ENCODE measurements at places on chromosomes 7 and 10.
A peak's percentile ranks its signal among the peaks of the same experiment; 100 is the strongest.

GRCh38 chr7:96663457-96663856, 46.2 kb downstream of the SEM1 start:
- no peak for DNase-seq

DNA sequence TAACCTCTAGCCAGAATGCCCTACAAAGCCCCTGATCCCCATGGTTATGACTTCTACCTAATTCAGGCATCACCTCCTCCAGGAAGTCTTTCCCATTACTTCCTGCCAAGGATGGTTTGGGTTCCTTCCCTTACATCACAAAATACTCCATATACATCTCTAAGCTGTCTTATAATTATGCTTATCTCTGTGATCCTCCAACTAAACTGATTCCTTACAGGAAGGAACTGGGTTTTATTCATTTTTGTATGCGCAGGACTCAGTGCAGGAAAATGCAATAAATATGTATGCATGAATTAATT, 41.3 kb downstream of the PIP4K2A start:
- DNase-seq = no peak

DNA sequence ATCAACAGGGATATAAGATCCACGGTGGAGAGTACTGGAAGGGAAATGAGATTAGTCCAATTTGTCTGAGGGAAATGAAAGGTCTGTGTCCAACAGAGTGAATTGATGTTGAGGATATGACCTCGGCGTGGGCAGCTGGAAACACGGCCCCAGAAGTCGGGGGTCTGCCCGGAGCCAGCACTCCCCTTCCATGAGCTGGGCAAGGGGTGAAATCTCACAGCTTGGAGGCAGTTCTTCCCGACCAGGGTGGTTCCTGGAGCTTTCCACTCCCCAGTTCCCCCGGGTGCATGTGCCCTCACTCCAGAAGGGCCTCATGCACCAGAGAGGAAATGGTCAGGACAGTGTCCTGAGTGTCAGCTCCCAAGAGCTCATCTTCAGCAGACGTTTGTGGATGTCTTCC, 264.7 kb upstream of the PPP2R2D start:
- DNase-seq = no peak

DNA sequence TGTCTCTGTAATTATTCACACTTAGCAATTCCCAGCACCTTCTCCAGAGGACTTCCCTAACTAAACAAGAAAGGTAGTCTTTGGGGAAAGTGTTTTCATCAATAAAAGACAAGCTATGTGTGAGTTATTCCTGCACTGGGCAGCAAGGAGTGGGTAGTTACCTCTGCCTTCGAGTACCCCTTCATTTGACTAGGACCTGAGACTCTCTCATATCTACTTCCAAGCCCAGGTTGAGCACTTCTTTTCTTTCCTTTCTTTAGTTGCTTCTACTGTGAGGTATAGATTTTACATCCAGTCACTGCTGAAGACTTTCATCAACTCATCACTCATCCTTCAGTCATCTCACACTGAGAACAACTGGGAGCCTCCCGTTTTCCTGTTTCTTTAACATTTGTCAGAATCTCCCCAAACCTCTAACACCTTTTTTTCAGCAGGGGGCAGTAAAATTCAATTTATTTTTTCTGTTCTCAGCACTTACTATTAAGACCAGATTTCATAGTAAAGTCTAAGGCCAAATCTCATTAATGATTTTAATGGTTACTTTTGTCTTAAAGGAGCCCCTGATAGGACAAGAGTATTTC, 80.1 kb upstream of the PRSS1 start:
- peak; percentile 8 for DNase-seq

DNA sequence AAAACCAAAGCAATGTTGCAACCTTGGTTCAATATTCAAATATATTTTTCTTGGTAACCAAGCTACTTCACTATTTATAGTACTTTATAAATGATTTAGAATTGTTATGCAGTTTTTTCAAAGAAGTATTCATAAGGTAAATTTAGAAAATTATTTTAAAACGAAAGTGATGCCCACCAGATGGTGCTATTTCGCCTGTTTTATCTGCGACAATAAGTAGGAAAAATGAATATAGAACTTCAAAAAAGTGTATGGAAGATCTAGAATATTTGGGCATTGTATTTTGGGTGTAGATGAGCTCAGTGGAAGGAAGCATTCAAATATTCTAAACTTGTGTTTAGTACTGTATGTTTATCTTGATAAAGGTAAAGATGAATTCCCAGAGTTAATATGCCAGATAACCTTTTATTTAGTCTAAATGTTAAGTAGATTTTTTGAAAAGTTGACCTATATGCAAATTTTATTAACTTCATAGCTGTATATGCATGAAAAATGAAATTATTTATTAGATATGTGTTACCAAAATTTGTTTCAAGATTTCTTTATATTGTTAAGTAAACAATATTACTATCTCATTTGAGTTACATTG, 93.2 kb downstream of the ADK start:
- DNase-seq = no peak

DNA sequence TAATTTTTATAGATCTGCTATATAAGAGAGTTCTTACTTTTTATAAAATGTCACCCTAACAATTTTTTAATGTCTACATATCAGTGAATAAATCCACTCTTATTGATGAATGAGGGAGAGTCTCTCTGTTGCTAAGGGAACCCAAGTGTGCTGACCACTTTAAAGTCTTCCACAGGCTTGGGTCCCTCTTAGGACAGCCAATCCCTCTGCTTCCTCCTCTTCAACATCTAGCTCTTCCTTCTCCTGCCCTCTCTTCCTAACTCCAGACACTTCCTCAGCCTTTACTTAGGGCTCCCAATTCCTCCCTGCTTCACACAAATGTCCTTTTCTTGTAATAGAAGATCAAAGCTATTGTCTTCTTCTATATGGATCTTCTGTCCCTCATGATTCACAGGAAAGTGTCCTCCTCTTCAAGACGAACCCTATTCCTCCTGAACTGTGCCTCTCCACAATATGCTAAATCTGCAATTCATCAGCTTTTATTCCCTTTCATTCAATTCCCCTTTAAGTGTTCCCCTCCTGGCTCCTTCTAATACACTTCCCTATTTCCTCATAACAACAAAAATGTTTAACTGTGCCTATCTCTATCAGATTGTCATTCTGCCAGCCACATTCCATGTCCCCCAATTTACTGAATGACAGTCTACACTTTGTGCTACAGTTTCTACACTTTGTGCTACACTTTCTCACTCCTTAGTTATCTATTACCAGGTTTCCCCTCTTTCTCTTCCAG, 37.7 kb downstream of the CDK6 start:
- DNase-seq = no peak

GRCh38 chr10:33783078-33783477, 448.6 kb upstream of the NRP1 start:
- DNase-seq = no peak

DNA sequence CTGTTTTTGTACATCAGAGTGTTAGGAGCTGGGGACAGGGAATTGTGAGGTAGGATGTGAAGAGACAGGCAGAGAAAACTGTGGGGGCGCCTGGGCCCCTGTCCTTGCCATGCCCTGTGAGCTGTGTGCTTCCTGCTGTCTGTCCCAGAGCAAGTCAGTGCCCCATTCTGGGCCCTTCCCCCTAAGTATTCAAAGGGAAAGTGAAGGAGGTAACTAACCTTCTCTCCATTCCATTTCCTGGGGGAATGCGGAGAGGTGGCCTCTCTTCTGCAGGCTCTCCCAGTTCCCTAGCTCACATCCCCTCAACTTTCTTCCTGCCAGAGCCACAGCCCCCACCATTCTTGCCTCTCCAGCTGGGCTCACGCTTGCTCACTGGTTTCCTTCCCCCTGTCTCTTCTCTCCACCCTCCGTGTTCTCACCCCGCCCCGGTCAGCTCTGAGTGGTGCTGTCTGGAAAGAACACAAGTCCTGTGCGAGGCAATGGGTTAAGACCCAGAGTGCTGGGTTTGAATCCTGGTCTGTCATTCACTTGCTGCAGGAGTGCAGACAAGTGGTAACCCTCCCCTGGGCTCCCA, 9.7 kb upstream of the VSIR start:
- DNase-seq = no peak

- no peak for DNase-seq
These were observed 140.4 kb downstream of the PIP4K2A start for GRCh38 chr10:22573820-22574569.

Measured in skeletal muscle cell (primary cell).